ENCODE measurements at places on chromosomes 12 and 14.

- no peak for DNase-seq
These were observed 1054.7 kb downstream of the GALC start for GRCh38 chr14:86938320-86938719.

GRCh38 chr14:80535171-80535570 is 323.9 kb upstream of the DIO2 start:
- no peak for DNase-seq

DNA sequence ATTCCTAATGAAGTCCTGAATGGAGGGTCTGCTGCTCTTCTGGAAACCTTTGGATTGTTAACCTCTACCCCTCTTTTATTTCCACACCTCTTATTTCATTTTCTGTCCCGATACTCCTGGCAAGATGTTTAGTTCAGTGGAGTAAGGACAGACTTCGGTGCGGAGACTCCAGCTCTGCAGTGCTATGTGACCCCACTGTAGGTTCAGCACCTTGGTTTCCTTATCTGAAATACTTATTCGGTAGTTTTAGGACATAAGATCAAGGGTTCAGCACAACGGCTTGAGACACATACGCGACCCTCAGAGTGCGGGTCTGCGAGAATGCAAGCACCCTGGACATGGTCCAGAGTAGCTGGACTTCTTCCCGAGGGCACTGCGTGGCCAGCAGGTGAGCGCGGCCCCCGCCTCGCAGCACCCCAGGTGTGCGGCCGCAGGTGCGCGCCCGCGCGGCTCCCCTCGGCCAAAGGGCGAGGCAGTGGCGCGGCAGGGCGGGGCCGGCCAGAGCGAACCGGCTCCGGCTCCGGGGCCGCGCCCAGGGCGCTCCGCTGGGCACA is 465 bp upstream of the FGD4 start:
- DNase-seq, result no peak

DNA sequence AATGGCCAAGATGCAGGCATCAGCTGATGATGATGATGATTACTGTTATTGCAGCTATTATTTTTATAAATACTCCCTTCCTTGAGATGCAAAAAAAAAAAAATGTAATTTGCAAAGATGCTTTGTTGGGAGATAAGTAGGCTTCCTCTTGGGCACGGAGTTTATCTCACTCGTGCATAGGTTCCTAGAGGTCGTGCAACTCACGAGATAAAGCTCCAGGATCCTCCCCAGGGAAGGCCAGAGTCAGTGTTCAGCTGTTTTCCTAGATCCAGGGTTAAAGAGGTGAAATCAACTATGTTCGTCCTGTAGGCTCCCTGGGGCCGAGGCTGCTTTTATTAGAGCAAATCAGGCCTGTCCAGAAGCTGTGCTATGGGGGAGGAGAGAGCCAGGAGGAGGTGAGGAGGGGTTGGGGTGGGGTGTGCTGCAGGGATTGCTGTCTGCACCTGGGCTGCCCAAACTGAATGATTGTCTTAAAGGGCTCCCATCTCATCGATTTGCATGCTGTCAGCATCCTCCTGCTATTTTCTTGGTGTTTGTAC is 270.3 kb downstream of the NRXN3 start:
- DNase-seq, result no peak

DNA sequence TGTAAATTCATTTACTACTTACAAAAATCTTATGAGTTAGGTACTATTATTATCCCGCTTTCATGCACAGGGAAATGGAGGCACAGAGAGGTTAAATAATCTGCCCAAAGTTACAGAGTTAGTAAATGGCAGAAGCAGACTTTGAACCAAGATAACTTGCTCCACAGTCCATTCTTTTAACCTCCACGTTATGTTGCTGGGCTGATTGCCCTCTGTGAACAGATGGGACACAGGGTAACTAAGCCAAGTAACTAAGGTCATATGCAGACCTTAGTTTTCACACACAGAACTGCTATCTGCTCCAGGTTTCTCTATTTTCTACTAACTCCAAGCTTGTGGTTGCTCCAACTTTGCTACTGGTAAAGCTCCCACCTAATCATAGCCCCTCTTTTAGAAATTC is 147.1 kb upstream of the IFNG-AS1 start:
- DNase-seq, result no peak

DNA sequence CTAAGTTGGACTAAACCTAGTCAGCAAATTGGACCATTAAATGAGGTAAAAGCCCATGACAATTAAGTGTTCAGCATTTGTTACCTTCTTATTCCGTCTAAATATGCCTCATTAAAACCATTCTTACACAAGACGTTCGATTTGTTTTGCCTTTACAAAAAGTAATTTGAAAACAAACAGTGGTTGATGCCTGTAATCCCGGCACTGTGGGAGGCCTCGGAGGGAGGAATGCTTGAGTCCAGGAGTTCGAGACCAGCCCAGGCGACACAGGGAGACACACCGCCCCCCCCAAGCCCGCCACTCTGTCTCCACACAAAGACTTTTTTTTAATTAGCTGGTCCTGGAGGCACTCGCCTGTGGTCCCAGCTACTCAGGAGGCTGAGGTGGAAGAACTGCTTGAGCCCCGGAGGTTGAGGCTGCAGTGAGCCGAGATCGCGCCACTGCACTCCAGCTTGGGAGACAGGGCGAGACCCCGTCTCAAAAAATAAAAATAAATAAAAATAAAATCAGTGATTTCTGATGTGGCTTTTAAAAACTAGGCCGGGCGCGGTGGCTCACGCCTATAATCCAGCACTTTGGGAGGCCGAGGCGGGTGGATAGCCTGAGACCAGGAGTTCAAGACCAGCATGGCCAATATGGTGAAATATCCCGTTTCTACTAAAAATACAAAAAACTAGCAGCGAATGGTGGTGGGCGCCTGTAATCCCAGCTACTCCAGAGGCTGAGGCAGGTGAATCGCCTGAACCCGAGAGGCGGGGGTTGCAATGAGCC is 856 bp upstream of the EIF4B start:
- peak; percentile 4 for DNase-seq

DNA sequence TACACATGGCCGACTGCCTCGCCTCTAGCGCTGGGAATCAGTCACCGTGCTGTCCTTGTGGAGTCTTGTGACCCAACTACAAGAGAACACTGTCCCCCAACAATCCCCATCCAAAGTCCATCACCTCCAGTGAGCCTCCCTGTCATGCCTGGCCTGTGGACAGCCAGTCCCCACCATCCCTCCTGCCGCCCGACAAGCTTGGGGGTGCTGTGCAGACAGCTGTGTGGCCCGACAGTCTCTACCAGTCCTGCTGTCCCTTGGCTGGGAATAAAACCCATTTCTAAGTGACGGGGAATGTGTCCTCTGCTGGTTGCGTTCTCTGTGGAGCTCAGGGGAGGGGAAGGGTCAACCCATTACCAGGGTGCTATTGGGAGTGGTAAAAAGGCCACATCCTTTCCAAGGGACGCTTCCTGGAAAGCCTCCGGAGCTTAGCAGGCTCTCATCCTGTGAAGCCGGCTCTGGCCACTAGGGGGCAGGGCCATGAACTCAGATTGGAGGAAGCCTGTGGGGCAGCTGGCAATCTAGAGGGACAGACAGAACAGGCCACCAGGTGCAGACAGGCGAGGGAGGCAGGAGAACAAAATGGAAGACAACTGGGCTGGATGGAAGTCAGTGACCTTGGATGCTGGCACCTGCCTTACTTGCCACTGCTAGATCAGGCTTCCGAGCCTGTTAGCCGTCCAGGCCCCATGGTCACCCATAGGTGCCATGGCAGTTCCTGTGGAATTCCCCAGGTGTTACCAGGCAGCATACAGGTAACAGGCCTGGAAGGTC is 12.0 kb upstream of the BLTP3B start:
- DNase-seq, result peak; percentile 76

DNA sequence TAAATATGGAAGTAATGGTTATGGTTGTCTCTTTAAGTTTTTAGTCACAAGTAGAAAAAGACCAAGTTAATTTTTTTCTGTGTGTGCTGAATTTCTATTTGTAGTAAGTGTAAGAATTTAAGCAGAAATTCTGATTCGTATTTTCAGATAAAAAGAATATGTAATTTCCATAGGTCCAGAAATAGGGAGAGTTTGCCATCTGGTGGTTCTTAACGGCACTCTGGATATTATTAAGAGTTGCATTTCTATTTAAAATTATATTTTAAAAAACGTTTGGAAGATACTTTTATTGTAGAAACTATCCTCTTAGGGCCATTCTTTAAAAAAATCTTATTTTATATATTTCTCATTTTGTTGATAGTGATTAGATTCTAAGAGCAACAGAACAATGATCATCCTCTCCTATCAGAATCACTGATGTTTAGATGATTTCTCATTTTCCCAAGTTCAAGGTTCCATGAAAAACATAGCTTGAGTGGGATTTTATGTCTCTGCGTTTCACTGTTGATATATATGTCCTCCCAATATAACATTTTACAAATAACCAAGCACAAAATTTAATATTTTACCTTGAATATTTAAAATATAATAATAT is 88.3 kb downstream of the LRRK2 start:
- DNase-seq, result no peak

- no peak for DNase-seq
These were observed 24.0 kb downstream of the FAM222A start for GRCh38 chr12:109737631-109738030.

DNA sequence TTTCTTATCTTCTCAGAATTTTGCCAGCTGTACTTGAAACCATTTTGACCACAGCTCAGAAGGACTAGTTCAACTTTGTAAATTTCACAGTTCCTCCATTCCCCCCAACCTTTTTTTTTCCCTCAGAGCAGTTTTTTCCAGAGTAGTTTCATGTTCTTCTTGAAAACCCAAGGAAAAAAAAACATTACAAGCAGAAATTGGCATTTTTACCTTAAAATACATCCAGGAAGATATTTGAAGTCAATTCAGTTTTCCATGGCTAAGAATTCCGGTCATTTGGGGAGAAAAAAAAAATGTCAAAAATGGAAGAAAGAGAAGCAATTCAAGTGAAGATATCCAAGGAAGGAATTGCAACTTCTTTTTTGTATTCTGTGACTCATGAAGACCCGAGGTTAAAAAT is 39.5 kb downstream of the SYNE2 start:
- no peak for DNase-seq

DNA sequence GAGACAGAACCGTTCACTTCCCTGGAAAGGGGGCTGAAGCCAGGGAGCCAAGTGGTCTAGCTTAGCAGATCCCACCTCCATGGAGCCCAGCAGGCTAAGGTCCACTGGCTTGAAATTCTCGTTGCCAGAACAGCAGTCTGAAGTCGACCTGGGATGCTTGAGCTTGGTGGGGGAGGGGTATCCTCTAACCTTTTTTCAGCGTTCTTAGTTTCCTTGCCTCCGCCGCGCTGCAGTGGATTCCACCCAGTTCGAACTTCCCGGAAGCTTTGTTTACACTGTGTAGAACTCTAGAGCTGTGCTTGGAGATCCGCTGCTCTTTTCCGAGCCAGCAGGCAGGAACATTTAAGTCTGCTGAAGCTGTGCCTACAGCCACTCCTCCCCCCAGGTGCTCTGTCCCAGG is 45.2 kb upstream of the FKBP4 start:
- no peak for DNase-seq

DNA sequence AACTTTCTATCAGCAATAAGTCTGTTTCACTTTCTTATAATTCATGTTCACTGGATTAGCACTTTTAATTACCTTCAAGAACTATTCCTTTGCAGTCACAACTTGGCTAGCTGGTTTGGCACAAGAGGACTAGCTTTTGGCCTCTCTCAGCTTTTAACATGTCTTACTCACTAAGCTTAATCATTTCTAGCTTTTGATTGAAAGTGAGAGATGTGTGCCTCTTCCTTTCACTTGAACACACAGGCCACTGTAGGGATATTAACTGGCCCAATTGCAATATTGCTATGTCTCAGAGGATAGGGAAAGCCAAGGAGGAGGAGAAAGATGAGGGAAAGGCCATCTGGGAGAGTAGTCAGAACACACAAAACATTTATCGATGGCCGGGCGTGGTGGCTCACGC is 92.7 kb downstream of the PRICKLE1 start:
- no peak for DNase-seq

DNA sequence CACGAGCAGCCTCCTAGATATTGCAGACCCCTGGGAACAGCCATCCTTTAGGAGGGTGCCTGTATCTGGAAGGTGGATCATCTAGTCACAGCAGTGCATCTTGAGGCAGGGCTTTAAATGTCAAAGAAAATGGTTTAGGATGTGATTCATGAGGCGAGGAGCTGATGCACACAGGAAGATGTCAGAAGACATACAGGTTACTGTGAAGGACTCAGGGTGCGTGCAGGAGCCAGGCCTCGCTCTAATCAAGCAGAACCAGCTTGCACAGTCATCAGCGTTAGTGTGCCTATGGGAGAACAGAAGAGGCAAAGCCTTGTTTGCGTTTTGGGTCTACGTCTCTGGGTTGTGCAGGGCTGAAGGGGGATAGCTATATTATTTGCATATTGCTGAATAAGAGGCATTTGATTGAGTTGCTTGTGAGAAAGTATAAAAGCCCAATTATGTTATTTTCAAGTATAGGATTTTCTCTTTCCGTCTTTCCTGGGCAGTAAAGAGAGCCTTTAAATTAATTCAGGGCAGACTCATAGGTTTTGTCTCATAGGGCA is 77.3 kb upstream of the RPH3A start:
- no peak for DNase-seq

- DNase-seq, result no peak
These were observed 111.0 kb downstream of the SLC25A47 start for GRCh38 chr14:100434033-100434601.

GRCh38 chr14:61342486-61342885 is 21.1 kb downstream of the PRKCH start:
- DNase-seq, result peak; percentile 66

DNA sequence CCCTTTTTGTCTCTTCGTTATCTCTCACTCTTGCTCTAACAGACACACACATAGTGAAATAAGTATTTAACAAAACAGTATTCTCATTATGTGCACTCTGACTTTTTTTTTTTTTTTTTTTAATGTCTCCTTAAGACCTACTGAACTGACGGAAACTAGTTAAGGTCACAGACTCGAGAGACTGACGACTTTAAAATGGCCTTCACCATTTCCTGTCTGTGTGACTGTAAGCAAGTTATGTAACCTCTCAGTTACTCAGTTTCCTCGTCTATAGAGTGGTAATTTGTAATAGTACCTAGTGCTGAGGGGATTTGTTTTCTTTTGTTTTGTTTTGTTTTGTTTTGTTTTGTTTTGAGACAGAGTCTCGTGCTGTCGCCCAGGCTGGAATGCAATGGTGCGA is 284.8 kb downstream of the FBXL14 start:
- no peak for DNase-seq

DNA sequence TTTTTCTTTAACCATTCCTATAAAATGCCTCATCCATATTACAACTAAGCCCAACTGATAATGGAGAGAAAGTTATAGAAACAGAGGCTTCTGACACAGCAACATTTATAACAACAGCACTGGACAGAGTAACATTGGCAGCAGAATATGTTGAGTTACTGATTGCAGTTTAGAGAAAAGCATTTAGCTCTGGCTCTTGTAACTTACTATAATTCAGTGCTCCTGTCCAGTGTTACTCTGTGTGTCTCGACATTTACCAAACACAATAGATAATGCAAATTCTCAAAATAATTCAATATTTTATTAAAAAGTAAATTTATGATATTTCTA is 356.1 kb downstream of the CEP128 start:
- no peak for DNase-seq
